ENCODE measurements at places on chromosomes 5 and 9.

GRCh38 chr9:136512651-136513071 is 29.8 kb upstream of the SEC16A start:
- DNase-seq: no peak

DNA sequence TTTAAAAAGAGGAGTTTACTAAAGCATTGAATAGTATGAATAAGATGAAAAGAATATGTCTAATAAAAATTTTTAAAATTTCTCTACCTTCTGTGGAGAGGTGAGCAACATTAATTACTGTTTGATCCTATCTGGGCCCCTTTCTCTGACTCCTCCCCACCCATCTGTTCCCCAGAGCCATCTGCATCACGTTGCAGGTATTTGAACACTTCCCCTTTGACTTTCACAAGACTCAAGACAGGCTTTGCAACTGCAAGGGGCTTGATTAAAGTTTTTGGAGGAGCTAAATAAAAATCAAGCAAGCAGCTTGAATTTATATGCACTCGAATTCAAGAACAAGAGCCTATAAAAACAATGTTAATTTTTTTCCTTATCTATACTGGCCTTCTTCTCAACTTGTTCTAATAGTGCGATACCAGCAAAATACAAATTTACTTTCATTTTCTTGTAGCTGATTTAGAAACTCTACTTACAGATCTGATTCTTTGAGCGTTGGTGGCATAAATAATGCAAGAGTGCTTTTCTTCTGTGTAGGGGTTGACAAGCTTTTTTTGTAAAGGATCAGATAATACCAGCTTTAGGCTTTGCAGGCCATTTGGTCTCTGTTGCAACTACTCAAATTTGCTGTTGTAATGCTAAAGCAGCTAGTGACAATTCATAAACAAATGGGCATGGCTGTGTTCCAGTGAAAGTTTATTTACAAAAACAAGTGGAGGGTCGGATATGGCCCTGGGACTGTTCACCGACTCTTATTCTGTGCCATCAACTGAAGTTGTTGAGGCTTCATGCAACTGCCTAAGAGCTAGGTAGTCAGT is 21.2 kb downstream of the TXNDC8 start:
- DNase-seq: no peak

GRCh38 chr9:133666845-133667244 is 30.7 kb downstream of the DBH start:
- DNase-seq: no peak

DNA sequence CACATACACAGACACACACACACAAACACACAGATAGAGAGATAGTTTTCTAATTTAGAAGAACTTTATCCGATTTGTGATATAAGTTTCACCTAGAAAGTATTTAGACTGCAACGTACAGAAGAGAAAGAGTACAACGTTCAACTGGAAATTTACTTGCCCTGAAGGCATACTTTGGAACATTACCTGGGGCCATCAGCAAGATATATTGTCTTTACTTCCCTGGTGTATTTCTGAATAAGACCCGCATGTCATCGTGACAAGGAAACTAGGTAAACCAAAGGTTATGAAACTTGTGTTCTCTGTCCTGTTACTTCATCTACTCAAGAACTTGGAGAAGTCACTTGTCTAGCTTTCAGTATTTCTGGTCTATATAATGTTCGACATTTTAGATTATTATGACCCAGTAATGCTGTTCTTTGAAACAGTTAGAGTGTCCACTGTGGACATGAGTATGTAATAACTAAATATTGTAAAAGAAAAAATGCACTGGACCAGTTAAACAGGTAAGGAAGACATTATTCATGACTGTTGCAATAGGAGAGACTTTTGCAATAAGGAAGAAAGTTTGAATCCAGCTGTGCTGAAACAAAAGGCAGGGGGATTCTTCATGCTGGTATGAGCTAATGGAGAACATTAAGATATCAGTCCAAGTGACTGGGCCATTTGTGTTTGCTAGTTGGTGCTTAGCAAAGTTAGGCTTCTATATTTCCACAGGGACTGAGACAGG is 1791.1 kb downstream of the MAT2B start:
- DNase-seq: no peak

- no peak for DNase-seq
These were observed 64.8 kb downstream of the MRPS27 start for GRCh38 chr5:72255237-72255636.

GRCh38 chr9:125066839-125067619 is 76.3 kb downstream of the SCAI start:
- no peak for DNase-seq

DNA sequence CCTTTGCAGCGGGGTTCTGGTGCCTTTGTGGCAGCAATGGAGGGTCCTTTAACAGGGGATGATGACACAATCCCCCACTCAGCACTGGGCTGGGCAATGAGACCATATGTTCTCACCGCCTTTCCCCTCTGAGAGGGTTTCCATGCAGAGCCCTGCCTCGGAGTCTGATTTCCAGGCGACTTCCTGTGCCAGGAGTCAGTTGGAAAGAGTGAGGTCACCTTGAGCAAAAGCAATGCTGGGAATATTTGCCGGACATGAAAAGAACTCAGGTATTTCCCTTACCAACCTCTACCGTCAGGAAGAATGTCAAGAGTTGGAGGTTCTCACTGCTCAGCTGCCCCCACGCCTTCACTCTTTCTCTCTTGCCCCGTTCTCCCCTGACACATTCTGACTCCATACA is 284.2 kb upstream of the IRX1 start:
- no peak for DNase-seq

GRCh38 chr5:6731465-6732237 is 18.4 kb downstream of the TENT4A start:
- DNase-seq: no peak

DNA sequence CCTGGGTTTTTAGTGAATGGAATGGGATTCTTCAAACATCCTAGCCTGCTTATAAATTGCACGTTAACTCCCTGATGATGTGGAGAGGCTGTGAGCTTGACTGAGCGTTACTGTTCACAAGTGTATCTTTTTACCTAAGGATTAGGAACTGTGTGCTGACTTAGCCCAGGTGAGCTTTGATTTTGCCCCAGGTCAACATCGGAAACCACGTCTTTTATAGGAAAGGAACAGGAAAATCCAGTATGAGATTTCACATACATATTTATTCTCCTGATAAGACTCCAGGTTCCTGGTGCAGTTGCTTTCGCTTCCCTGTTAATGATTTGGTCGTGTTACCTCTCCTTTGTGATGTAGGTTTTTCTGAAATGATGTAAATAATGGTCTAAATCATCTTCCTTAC is 103.2 kb upstream of the BASP1 start:
- no peak for DNase-seq

DNA sequence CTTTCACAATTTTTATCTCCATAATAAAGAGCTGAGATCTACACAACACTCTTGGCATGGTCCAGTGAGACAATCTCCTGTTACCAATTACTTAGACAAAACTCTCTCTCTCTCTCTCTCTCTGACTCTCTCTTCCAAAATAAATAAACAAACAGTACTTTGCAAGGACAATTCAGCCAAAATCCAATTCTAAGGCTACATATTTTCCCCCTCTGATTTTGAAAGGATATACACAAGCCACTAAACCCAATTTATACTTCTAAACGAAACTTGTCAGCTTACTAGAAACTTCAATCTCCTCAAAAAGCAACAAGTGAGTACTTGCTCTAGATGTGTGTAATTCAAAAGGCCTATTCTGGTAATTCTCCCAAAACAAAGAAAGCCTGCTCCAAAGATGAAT is 26.3 kb upstream of the TNPO1 start:
- DNase-seq: no peak

GRCh38 chr5:156850206-156850751 is at the start of gene PPP1R2B:
Gene PPP1R2B (plus strand): TSS chr5:156850295. CDS start chr5:156850563, 268 bp downstream.
- no peak for DNase-seq

- no peak for DNase-seq
These were observed 167.0 kb upstream of the FBXL17 start for GRCh38 chr5:108548684-108549596.

DNA sequence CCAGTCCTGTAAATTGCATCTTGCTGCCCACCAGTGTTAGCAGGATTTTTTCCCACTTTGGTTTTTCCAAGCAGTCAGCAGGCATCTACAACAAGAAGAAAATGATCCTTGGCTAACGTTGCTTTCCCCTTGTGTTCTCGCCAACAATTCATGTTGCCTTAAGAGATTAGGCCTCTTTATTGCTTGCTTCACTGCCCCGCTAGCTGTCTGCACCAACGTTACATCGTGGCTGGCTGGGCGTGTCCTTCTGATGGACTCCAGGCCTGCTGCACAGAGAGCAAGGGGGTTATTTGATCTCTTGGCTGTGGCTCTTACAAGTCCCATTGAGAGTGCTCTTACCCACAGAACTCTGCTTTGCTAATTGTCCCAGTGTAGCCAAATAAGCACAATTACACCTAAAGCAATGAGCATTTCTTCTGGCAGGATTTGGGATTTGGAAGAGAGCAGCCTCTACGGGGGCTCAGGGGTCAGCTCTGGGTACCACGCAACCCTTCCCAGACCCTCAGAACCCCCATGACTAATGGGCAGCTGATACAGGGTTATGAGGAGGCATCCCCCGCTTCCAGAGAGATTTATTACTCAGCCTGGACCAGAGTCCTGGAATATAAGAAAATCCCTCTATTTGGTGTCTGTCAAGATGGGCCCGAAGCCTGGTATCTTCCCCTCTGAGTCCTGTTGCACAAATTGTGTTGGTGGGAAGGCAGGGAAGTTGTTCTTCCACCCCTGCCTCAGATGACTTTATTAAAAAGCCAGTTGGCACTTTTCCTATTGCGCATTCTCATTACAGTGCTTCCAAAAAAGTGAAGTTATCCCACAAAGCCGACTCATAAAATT is 17.6 kb downstream of the DCANP1 start:
- DNase-seq: no peak

- no peak for DNase-seq
These were observed 204.4 kb downstream of the EFNA5 start for GRCh38 chr5:107466233-107466769.

GRCh38 chr5:149745943-149746324 is 15.8 kb downstream of the PPARGC1B start:
- DNase-seq: no peak

GRCh38 chr5:143341807-143342570 is 61.5 kb downstream of the NR3C1 start:
- no peak for DNase-seq

DNA sequence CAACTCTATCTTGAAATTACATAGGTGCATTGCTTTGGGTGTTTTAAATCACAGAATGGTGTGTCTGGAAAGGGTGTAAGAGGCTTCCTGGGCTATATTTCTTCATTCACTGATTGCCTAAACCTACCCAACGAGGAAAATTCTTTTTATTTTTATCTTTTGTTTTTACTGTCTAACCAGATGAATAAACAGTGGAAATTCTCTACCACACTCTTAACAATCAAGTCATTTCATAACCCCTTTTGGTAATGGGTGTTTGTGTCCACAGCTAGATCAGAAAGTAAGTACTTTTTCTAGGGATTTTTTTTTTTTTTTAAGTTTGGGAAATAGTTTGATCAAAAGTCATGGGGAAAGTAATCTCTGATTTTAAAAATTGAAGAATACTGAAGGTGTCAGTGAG is 27.6 kb upstream of the C5orf47 start:
- no peak for DNase-seq
